ENCODE measurements at places on chromosomes 3 and 15. TPM values are rescaled to one million over a fixed set of nuclear protein-coding genes. Genes with fewer than 3 reads are reported as not detected.

The ASB14 gene
- polyA plus RNA-seq: 0.89 TPM

DNA sequence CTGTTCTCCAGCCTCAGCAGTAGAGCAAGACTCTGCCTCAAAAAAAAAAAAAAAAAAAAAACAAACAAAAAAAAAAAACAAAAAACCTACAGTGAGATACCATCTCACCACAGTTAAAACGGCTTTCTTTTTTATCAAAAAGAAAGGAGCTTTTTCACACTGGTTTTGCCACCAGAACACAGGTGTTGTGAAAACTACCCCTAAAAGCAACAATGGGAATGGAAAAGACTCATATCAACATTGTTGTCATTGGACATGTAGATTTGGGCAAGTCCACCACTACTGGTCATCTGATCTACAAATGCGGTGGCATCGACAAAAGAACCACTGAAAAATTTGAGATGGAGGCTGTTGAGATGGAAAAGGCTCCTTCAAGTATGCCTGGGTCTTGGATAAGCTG lies 24.8 kb upstream of the SLC25A38 start:
- DNase-seq: no peak

DNA sequence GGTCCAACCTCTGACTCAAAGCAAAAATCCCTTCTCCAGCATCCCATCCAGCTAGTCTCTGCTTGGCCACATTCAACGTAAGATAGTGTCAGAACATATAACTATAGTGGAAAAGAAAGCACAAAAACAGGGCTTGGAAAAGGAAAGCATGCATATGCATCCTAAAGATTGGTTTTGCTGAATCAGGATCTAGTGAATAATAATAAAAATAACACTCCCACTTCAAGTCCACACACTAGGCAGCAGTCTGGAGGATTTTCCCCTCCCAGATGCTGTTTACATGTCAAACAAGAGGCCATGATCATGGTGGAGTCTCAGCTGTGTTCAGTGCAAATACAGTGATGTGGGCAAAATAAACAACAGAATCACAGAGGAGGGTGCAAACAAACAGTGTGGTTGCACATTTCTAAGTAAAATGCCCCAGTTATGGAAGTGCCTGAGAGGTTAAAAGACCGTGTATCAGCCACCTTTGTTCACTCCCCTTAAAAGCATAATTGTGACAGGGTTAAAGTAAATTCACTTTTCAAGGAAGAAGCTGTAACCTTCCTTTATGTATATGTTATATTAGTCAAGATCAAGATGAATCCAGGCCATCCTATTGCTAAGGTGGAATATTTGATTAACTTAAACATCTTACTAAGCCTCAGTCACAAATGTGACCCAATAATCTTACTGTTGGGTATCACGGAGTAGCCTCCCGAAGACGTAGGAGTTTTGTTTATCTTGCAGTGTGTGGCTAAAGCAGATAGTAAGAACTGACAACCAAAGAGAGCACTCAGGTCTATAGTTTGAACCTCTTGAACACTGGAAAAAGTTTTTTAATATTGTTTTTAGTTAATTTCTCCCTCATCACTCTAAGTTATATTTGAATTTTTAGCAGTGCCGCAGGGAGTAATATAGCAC lies 424.5 kb downstream of the SOX2 start:
- no peak for DNase-seq

GRCh38 chr3:57283334-57283733 lies 9.2 kb downstream of the ASB14 start:
- DNase-seq: no peak

DNA sequence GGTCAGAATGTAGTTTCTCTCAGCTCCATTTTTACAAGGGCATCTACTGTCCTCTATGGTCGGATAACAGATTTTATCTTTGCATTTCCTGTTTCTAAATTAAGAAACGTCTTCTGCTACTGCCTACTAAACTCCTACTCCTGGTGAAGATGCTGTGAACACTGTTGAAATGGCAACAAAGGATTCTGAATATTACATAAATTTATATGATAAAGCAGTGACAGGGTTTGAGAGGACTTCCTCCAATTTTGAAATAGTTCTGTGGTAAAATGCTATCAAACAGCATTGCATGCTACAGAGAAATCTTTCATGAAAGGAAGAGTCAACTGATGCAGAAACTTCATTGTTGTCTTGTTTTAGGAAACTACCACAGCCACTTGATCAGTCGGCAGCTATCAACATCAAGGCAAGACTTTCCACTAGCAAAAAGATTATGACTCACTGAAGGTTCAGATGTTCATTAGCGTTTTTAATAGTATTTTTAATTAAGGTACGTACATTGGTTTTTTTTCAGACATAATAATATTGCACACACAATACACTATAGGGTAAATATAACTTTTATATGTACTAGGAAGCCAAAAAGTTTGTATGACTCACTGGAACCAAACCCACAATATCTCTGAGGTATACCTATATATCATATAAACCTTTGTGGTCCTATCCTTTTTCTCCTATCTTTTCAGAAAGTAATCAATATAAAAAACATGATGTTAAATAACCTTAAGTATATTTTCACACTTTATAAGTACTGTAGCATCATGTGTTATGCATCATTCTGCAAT lies 156.1 kb downstream of the STAG1 start:
- DNase-seq: no peak

All from forelimb muscle (tissue), 1 donor.